ENCODE measurements at places on chromosomes 12 and 14. TPM values are rescaled to one million over a fixed set of nuclear protein-coding genes. Genes with fewer than 3 reads are reported as not detected.

DNA sequence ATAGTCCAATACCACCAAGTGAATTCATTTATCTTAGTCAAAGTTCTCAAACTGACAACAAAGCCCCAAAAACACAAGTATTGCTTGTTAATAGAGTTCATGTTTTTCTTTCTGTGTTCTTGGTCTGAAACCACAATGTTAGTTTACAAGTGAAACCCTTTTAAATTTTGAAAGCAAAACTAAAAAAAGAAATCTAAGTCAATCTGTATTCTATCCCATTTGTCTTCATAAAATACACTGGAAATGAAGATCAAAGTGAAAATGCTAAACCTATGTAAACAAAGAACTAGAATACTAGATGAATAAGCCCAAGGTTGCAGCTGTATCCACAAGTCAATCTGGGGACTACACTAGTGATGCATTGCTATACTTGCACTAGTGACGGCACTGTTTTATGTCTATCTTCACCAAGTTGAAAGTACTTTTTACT, 10.4 kb downstream of the MAP4K5 start:
- no peak for DNase-seq

- no peak for DNase-seq
Measured at GRCh38 chr12:87274594-87275245, 754.5 kb downstream of the C12orf50 start.

DNA sequence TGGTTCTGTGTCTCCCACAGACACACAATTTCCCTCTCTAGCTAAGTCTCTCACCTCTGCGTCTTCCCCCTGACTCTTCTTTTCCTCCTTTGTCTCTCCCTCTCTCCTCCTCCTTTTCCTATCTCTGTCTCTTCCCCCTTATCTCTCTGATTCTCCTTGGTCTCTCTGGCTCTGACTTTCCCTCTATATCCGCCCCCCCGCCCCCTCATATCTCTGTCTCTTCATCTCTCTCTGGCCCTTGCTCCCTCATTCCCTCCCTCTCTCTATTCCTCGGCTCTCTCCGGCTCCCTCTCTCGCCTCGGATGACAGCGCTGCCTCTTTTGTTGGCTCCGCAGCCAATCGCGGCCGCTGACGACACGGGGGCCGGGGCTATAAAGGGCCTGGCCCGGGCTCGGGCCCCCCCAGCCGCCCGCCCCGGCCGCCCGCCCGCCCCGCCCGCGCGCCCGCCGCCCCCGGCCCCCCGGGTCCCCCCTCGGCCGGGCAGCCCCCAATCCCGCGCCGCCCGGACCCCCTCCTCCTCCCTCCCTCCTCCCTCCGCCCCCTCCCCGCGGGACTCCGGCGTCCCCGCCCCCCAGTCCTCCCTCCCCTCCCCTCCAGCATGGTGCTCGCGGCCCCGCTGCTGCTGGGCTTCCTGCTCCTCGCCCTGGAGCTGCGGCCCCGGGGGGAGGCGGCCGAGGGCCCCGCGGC, at the start of gene GDF11:
Gene GDF11 (plus strand): TSS at position 404 of the 687 bp plus-strand sequence. CDS start 195 bp downstream, at position 599.
- peak; percentile 87 for DNase-seq

DNA sequence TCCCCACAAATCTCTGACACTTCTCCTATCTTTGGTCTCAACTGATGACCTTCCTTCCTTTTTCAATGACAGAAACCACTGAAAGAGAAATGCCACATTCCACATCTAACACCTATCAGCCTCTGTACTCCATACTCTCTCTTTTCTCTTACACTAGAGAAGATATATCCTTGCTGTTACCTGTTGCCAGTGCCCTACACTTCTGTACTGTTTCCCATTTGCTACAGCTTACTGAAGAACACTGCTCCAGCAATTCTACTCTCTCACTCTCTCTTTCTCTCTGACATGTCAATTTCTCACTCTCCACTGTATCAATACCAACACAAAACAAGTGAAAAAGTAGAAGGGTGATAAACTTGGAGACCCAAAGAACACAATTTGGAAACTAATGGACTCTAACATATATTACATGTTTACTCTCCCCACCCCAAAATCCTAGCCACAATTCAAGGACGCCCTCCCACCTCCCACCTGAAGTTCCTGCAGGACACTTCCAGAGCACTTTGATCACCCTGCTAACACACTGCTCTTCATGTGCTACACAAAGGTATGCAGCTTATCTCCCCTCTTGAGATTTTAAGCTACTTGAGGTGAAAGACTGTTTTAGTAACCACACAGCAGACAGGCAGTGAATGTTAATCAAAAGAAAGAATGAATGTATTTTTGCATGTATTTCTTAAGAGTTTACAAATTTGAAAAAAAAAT, 95.0 kb downstream of the MED13L start:
- no peak for DNase-seq

DNA sequence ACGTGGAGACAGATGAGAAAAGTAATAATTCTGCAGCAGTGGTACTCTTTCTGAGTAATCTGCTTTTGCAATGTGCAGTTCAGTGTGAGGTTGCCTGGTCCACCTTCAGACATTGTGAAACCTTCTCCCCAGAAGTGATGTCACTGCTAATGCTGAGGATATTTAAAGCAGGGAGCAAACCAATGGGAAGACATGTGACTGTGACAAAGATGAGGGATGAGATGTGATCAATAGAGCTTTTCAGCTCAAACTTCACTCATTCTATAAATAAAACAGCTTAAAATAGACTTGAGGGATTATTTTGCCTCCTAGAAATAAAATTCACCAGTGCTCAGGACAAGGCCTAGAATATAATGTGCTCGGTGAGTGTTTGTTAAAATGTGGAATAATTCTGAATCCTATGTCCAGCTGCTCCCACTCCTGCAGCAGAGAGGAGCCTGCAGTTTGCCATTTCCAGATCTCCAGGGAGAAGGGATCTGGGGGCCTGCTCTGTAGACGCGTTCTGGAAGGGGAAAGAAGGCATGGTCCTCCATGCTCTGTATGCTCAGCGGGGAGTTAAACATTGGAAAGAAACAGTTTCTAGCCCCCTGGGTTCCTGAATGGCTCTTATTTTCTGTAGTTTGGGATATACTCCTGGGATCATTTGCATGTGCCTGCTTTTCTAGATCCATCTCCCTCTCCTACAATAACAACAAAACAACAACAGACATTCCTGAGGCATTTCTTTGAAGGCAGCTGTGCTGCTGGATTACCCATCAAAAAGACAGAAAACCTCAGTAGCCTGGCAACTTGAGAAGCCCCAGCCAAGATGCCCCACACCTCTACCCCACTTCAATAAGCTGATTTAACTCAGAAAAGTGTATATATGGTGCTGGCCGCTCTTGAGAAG, 8.9 kb downstream of the SLC7A8 start:
- DNase-seq = no peak

The GYS2 gene
- total RNA-seq = not detected

GRCh38 chr12:102879-103168, 36.3 kb downstream of the IQSEC3 start:
- no peak for DNase-seq

DNA sequence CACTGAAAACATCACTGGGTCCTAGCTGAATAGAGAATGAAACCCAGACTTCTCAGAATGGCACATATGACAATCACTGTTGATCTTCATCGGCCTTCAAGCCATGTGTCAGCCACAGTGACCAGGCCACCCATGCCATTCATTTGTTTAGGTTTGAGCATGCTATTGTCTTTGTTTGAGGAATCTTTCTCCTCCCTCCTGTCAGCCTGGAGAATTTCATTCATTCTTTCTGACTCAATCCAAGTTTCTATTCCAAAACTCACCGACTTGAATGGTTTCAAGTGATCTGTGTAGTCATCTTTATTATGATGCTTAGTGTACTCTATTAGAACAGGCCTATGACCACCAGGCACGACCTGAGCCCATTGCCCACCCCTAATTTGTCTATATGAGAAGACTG, 106.3 kb downstream of the ETNK1 start:
- no peak for DNase-seq

DNA sequence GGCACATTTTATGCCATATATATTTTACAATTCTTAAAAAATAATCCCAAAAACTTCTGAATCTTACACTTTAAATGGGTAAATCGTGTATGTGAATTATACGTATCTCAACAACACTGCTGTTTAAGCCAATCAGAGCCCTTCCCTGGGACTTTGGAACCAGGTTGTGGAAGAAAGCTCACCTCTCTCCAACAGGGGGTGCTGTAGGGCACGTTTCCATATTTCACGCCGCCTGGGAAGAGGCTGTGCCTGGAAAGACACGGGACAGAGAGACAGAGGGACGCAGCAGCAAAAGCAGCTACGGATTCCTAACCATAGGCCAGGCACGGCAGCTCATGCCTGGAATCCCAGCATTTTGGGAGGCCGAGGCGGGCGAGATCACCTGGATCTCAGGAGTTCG, 29.4 kb upstream of the FBRSL1 start:
- no peak for DNase-seq

The NEDD1 gene
- 15.0 TPM for total RNA-seq

- DNase-seq = no peak
Measured at GRCh38 chr14:20657216-20658211, 16.0 kb upstream of the OR6S1 start.

The BATF gene
- 3.2 TPM for total RNA-seq

DNA sequence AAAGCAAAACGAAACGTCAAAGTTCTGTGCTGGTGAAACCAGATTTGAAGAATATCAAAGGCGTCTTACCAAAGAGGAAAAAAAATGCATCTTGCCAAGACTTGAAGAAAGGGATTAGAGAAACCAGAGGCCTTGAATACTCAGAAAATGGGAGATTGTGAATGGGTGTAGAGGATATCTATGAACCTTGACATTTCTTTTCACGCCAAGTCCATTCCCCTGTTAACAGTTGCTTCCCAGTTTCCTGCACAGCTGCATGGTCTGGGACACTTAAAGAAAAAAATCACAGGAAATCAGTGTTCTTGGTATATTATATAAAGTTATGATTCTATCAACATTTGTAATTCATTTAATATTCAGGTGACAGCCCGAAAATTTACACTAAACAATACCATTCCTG, 1.4 kb upstream of the GTF2A1 start:
- DNase-seq = no peak

The SERPINA6 gene
- total RNA-seq = not detected

DNA sequence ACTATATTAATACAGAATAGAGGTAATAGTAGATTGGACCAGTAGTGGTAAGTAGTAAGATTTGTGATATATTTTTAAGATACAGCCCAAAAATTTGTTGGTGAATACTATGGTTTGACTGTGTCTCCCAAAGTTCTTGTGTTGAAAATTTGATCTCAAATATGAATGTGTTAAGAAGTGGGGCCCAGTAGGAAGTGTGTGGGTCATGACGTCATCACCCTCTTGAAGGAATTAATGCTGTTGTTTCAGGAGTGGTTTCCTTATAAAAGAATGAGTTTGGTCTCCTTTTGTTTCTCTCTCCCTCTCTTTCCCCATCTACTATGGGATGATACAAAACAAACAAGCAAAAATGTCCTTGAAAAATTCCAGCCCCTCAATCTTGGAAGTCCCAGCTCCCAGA, 16.3 kb downstream of the LUM start:
- DNase-seq = no peak

GRCh38 chr12:13387101-13387500, 190.6 kb downstream of the EMP1 start:
- no peak for DNase-seq

DNA sequence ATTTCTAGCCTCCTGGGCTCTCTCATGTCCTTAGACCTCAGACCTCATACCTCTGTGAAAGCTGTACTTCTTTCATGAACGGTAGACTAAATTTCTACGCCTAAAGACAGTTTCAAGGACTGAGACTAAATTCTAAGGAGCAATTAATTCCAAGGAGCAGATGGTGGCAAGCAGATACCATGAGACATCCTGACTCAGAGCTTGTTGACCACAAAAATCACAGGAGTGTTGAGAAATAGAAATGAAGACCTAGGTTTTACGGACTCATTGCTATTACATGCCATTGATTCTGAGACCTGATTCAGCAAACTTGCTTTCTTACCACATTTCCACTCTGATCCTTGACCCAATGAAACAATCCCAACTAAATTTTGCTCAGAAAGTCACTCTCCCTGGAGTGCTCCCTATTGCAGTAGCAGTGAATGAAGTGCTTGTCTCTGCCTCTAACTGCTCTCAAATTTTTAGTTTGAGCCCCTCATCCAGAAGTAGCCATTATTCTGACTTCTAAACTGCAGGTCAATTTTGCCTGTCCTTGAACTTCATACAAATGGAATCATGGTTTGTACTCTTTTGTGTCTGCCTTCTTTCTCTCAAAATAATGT, 52.0 kb downstream of the PEX5 start:
- no peak for DNase-seq

GRCh38 chr12:89101440-89101839, 250.9 kb downstream of the DUSP6 start:
- DNase-seq = no peak

- no peak for DNase-seq
Measured at GRCh38 chr14:36684946-36685345, 23.3 kb downstream of the PAX9 start.

GRCh38 chr12:67661311-67662021, 12.9 kb downstream of the DYRK2 start:
- no peak for DNase-seq

DNA sequence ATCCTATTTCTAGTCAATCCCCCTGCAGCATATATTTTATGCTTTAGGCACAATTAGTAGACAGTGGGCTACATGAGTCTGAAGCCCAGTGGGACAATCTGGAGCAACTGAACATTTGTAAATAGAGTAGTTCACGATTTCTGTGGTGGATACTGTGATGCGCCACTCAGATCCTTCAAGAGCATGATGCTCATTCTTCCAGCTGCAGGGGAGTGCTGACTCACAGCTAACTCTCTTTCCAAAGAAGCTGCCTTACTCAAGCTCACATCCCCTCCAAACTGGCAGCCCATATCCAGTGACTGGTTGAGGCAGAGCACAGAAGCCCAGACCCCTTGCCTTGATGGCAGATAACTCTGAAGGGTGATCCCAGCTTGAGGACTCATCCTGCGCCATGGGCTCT, 224.2 kb upstream of the EEA1 start:
- DNase-seq = no peak

GRCh38 chr12:121773011-121773777, 20.3 kb downstream of the RHOF start:
- DNase-seq = peak; percentile 90

The STYK1 gene
- total RNA-seq = 1.2 TPM

- peak; percentile 84 for DNase-seq
Measured at GRCh38 chr12:53232646-53233461, 845 bp upstream of the RARG start.

- DNase-seq = no peak
Measured at GRCh38 chr14:38311655-38312054, 55.8 kb upstream of the CLEC14A start.

The OXA1L gene
- total RNA-seq = 74.8 TPM

GRCh38 chr12:69553628-69554248, 31.5 kb upstream of the CCT2 start:
- no peak for DNase-seq

DNA sequence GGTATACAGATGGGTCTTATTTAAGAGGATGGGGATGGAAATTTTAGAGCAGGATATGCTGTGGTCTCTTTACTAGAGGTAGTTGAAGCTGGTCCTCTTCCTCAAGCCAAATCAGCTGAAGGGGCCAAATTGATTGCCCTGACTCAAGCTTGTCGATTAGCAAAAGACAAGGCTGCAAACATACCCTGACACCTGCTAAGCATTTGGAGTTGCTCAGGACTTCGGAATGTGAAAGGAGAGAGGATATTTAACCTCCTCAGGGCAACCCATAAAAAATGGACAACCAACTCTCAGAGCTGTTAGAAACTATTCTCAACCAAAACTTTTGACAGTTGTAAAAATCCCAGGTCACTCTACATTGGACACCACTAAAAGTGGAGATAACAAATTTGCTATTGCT, 15.6 kb downstream of the PTGDR start:
- DNase-seq = no peak

- DNase-seq = peak; percentile 54
Measured at GRCh38 chr14:89915114-89915878, 39.2 kb downstream of the EFCAB11 start.

Measured in aorta (tissue), 5 donors.